Urinary bladder (tissue), 4 donors: ENCODE measurements at places on chromosomes 7 and 10.

DNA sequence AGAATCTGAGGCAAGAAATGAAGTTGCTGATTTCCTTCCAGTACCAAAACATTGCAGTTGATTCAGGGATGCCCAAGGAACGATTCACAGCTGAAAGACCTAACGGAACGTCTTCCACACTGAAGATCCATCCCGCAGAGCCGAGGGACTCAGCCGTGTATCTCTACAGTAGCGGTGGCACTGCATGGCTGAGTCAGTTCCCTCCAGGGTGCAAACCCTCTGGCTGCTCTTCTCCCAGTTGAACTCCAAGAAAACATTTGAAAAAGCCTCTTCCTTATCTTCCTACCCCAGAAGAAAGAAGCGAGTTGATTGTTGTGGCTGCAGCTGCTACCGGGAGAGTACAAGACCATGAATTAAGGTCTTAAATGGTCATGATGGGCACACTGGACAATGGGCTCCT lies 147.1 kb upstream of the PRSS1 start:
- DNase-seq, result no peak

GRCh38 chr10:67883710-67884312 lies 645 bp upstream of the SIRT1 start:
- no peak for DNase-seq

DNA sequence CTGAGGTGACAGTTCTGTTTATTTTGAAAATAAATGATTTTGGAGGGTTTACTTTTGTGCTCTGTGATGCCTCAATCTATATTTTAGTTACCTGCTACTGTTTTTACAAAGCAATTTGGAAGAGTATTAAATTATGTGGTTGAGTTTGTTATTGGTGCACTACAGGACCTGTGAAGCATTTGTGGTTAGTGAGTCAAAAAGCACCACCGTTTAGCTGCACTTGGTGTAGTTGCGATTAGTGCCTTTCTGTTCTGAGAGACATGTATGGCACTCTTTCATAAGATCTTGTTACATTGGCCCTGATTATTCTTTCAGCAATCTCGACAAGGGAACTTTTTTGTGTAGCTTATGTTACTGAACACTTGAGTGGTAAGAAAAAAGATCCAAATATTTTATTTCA lies 132.2 kb downstream of the BBS9 start:
- no peak for DNase-seq

DNA sequence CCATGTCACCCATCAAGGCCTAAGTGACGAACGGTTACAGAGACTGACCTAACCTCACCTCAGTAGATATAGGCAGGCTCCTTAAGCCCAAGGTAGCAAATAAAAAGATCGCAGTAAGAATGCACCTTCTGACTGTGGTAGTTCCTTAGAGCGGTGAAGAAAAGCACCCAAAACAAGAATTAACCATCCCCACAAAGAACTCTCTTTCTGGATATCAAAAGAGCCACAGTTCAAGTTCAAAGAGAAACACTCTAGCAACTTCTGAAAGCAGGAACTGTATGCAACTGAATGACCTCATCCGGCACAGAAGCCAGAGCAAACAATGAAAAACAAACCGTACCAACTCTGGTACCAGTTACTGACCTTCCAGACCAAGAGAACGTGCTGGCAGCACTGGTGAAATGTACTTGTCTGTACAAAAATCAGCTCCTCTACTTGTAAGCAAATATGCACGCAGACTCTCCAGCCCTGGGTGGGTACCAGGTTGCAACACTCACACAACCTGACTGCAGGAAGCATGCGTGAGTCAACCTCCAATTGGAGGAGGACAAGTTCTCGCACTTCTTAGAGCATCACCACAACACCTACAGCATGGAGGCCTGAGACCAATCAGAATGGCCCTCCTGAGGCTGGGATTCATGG lies 202.7 kb downstream of the FAM107B start:
- no peak for DNase-seq

- DNase-seq, result no peak
Measured at GRCh38 chr10:83965473-83965872, 173.8 kb upstream of the GHITM start.

DNA sequence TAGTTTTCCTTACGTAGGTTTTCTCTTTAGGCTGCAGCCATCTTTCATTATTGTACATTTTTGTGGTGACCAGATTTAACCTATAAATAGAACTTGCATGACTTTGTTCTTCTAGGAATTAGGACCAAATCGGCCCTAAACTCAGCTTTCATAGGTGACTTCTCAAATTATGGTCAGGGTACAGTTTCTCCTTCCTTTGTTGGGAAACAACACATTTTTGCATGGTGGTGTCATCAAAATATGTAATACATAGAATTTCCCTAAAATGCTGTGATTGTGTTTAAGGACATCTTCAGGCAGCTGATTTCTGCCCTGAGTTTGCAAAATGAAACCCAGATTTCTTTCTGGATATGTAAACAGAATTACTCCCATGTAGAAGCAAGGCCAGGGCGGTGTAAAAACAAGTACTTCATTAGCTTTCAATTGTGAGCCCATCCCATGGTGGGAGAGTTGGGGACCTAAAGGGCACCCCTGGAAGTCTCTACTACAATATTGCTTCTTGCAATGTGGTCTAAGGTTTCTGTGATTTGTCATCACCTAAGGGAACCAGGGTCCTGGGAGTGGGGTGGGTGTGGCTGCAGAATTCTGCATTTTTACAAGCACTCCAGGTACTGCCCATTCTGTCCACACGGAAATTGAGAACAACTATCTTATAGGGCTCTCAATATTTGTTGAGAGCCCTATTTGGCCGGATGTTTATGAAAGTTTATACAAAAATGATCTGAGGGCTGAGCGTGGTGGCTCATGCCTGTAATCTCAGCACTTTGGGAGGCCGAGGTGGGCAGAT lies 121.0 kb upstream of the FAM171A1 start:
- DNase-seq, result no peak

DNA sequence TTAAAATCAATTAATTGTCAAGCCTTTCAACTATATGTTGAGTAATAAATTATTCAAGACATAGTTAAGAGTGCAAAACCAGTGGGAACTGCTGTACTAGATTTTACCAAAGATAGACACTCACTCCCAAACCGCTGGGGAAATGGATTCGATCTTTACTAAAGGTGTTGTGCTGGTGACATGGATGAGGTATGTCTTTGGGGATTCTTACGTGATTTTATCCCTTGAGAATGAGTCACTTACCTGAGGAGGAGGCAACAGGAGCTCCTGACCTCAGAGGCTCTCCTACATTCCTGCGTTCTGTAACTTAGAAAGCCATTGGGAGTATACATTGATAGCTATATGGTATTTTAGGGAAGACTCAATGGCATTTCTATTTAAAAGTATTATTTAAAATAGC lies 165.5 kb downstream of the PKD1L1 start:
- no peak for DNase-seq

- DNase-seq, result no peak
Measured at GRCh38 chr7:121575194-121575765, 179.2 kb upstream of the FAM3C start.

- DNase-seq, result no peak
Measured at GRCh38 chr10:113474752-113475151, 78.1 kb upstream of the HABP2 start.

DNA sequence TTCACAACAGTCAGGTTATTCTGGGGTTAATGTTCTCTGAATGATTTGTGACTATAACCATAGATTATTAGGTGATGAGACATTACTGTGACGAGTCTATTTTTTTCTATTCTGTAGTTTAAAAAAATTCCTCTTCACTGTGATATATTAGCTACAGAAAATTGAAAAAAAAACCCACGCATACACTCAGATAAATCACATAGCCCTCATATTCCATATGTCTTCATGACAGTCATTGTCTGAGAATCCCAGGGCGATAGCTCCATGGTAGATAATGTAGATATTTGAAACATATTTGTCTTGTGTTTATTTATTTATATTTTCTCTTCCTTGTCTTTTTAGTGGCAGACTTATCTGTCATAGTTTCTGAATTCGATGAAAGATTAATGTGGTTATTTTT lies 110.0 kb downstream of the CAMK1D start:
- DNase-seq, result no peak

DNA sequence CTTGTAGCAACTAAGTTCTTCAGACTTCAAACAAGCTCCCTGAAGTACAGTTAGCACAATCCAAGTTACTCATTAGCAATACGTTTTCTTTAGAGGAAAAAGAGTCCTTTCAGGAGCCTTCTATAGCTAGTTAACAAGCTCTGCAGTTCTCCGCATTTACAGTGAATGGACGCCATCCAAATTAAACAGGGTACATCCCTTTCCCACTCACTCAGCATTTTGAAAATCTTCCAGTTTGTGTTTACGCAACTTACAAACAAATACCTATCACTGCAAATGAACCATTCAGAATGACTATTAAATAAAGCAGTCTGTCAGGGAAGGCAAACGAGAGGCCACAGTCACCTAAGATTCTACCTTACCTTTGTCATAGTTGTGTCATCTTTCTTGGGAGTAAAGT lies 84.5 kb downstream of the RNF32 start:
- no peak for DNase-seq

DNA sequence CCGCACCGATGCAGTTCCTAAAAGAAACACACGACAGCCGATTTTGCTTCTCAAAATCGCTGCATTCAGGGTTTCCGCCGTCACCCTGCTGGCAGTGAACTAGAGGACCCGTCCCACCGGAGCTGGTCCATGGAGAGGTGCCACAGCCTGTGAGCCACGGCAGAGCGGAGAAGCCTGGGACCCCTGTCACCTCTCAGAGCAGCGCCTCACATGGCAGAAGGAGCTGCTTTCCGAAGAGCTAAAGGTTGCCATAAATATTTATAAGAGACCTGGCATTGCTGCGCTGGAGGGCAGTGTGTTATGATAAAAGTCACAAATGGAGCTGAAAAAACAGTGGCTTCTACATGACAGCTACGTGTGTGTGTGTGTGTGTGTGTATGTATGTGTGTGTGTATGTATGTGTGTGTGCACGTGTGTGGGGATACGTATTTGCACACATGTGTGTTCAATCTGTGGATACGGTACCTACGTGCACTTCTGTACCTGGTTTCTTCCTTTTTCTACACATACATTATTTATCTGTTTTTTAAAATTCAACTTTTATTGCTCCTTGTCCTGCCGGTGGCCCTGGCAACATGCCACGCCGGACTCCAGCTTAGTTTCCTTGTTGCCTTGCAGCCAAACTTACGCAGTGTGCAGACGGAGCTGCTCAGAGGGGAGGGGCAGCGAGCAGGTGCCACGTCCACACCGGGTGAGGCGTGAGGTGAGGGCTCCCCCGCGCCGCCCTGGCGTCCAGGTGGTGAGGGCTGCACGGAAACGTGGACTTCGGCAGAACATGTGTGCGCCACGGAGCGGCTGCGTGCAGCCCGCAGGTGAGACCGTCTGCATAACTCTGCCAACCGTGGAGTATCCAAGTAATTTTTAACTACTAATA lies 115.2 kb upstream of the PITRM1 start:
- no peak for DNase-seq

- DNase-seq, result no peak
Measured at GRCh38 chr10:130773941-130774340, 537.6 kb downstream of the TCERG1L start.

DNA sequence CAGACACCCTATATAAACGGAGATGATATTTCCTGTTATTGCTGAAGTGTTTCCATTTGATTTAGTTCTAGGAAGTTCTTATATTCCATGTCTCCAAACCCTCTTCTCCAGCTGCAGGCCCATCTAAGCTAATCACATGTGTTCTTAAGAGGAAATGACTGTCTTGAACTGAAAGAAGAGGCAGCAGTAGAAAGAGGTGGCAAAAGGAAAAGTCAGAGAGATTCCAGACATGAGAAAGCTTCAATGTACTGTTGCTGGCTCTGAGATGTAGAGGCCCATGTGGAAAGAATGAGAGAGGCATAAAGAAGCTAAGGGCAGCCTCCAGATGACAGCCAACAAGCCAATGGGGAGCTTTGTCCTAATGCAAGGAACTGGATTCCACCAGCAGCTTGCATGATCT lies 287.2 kb downstream of the GFRA1 start:
- DNase-seq, result no peak

GRCh38 chr7:72403458-72404076 lies 8.6 kb downstream of the CALN1 start:
- no peak for DNase-seq

GRCh38 chr7:117069379-117069778 lies 116.1 kb downstream of the ST7 start:
- no peak for DNase-seq

DNA sequence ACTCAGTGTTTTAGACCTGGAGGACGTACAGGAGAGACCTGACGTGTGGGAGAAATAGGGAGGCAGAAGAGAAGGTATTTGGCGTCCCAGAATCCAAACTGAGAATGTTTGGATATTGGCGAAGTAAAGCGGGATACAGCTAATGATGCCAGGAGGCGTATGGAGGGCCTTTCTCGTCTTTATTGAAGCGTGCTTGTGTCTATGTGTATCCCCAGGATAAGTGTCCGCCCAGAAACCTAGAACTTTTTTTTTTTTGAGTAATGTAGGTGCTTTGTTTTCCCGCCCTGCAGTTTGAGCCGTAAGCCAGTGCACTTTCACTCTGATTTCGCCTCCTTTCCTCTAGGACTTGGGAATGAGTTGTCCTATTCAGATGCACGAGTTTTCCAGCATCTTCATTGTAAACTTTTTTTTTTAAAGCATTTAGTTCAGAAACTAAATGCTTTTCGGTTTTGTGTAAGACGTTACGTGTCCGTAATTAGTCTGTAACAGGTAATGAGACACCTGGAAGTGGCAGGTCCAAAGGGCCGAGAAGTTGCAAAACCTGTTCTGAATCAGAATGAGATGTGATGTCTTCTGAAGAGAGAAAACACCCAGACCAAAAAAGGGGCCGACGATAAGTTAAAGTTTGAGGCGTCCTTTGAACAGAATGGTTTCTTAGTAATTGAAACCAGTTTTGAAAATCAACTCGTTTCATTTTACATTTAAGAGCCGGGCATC lies 746 bp downstream of the ARL5B start:
- no peak for DNase-seq

GRCh38 chr10:55466806-55467504 lies 665.9 kb upstream of the PCDH15 start:
- no peak for DNase-seq

GRCh38 chr10:48604039-48604990 lies 558 bp downstream of the ARHGAP22 start:
- DNase-seq, result no peak

- no peak for DNase-seq
Measured at GRCh38 chr7:105811189-105811847, 65.1 kb downstream of the ATXN7L1 start.

GRCh38 chr10:14555807-14556206 lies 218.9 kb downstream of the FAM107B start:
- DNase-seq, result no peak

GRCh38 chr10:74084955-74085354 lies 65.7 kb downstream of the AP3M1 start:
- no peak for DNase-seq

- DNase-seq, result no peak
Measured at GRCh38 chr7:24863626-24864025, 106.4 kb upstream of the GSDME start.

- no peak for DNase-seq
Measured at GRCh38 chr7:132145466-132145865, 430.8 kb downstream of the PLXNA4 start.

- DNase-seq, result no peak
Measured at GRCh38 chr10:77776487-77776886, 138.9 kb upstream of the KCNMA1 start.

GRCh38 chr7:16779051-16779450 lies 25.5 kb downstream of the TSPAN13 start:
- DNase-seq, result no peak
